ENCODE measurements at places on chromosomes 6 and 20.

GRCh38 chr6:89023591-89024441, 56.7 kb upstream of the PNRC1 start:
- no peak for DNase-seq

GRCh38 chr20:5691918-5692618, 58.1 kb upstream of the SHLD1 start:
- DNase-seq, result no peak

- DNase-seq, result no peak
Observed at GRCh38 chr6:125739364-125739763, 10.1 kb upstream of the HEY2 start.

- no peak for DNase-seq
Observed at GRCh38 chr6:53281518-53282215, 67.1 kb downstream of the ELOVL5 start.

DNA sequence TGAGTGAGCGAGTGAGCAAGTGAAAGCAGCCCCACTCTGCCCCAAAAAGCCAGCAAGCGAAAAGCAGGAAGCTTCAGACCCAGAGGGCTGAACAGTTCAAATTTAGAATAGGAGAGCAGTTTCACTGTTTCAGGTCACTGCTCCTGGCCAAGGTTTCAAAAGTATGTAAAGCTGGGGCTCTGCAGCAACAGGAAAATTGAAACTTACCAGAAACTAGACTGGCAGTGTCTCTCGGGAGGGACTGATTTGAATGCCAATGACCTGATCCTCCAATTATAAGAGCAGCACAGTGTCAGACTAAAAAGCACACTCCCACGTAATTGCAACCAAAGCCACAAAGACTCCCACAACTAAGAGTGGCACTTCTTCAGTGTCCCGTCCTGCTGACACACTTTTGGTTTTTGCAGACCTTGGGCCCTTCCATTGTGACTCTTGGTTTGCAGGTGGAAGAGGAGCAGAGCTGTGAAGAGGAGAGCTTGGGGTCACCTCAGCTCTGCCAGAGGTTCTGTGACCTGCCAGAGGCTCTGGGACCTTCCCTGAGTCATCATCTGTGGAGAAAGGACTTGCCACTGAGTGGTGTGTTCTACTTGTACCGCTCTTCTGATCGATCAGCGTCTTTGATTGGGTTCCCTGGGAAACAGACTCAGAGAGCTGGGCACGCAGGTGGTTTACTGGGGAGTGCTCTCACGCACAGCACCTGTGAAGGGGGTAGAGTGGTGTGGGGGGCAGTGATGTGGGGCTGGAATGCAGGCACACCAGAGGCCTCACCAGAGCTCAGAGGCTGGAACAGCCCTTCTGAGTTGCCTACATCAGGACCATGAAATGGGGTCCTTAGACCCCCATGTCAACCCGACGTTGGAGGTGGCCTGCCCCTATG, 52.7 kb upstream of the PTGIS start:
- DNase-seq, result no peak

DNA sequence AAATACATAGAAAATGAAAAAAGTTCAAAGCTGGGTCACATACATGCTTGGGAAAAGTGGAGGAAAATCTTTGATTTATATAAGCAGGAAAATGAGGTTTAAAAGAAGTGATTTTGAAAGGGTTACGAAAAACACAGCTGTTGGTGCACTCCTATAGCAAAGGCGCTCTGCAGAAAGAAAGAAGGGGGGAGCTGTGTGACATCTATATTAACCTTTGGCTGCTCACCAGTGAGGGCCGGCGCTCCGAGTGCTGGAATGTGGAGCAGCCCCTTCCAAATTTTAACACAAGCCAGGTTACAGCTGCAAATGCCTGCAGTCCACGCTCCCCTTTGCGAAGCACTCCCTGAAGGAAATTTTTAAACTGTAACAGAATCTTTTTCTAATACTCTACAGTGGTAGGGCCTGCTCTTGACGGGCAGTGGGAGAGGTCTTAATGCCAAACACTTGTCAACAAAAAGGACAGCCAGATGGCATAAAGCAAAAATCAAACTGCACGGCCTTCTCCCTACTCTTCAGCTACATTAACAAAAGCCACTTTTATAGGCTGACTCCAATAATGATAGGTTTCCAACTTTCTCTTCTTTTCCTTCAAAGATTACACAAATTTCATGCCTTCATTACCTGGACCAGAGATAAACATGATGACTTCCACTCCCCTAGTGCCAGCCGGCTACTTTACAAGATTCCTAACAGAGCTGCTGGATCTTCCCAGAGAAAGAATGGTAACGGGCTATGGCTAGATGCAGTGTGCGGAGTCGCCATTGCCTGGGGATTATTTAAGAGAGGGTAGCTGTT, 4.8 kb downstream of the BMP7 start:
- DNase-seq, result no peak

DNA sequence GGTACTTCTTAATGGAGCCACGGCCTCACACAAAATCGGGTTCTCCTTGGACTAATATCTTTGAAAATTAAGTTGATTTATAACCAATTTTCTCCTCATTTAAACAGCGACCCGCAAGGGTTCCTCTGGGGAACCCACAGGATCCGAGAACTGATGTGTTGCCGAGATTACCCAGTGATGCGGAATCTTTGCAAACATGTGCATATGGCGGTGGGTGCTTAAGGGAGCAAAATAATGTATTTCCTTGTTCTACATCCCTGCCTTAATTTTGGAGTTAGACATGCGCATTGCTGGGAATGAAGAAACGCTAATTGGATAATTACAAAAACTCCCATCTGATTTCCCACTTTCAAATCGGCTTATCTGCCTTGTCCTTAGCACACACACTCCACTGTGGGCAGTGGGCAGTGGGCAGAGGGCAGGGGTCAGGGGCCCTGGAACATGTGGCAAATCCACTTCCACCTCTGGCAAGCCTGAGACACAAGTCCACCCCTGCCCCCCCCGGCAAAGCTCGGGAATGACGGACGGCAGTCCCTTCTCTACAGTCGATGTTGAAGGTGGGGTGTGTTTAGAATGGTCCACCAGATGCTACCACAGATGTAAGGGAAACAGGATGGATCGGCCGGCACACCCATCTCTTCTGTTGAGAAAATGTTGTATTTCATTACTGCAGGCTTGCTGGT, 137.4 kb upstream of the CDH4 start:
- DNase-seq, result no peak

GRCh38 chr6:107805504-107805903, 18.6 kb downstream of the SCML4 start:
- no peak for DNase-seq

- DNase-seq, result no peak
Observed at GRCh38 chr20:48965189-48965910, 43.8 kb downstream of the ARFGEF2 start.

GRCh38 chr6:14804001-14804784, 441.7 kb upstream of the JARID2 start:
- DNase-seq, result no peak

- no peak for DNase-seq
Observed at GRCh38 chr6:129801909-129802308, 59.2 kb downstream of the TMEM244 start.

All from stimulated activated CD8-positive, alpha-beta memory T cell treated with anti-CD3 and anti-CD28 coated beads, Interleukin-4, amount 100 ng/mL, for 1 hour (primary cell).